Fibroblast of skin of scalp (primary cell): ENCODE measurements at places on chromosomes 3 and 15.

GRCh38 chr3:20125897-20126296 lies 60.1 kb downstream of the SGO1 start:
- no peak for DNase-seq

DNA sequence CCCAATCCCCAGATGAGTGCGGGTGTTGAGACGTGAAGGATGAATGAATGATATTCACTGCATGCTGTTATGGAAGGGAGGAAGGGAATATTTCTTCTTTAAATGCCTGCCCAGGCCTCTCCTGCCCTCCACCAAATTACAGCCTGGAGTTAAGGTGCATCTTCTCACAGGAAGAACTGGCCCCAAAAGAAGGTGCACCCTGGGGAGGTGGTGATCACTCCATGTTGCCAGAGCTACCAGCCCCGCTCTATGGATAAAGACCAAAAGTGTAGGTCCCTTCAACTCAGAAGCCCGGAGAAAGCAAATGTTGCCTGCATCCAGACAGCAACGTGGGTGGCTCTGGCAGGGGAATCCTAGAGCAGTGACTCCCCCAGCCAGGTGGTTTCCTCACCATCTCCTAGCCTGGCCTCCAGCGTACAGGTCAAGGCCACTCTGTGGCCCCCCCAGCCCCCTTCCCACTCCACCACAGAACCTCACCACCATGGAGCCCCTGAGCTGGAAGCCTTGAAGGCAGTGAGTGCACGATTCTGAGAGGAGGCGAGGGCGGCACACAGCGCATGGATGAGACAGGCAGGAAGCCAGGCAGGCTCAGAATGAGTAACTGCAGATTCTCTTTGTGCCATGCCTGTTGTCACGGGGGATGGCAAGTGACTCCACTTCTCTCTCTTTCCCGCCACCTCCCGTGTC lies 3.5 kb upstream of the VIPR1 start:
- no peak for DNase-seq

DNA sequence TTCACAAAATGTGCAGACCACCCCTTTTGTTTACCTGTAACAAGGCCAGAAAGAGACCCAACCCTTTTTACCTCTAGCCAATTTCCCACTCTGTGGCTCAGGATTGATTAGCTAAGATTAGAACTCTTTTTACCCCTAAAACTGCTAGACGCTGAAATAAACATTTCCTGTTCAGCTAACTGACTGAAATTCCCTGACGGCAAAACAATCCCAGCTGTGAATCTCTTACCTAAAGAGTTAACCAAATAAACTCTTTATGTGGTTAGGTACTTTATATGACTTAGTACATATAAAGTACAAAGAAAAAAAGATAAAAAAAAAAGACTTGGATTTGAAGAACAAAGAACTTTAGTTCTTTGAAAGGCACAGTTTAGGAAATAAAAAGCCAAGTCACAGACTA lies 988.7 kb downstream of the FHIT start:
- DNase-seq: no peak

GRCh38 chr15:66864871-66865281 lies 162.8 kb downstream of the SMAD6 start:
- DNase-seq: no peak
